Glomerular endothelial cell (primary cell): ENCODE measurements at places on chromosomes 7 and 10.

GRCh38 chr10:33715303-33715975 is 381.0 kb upstream of the NRP1 start:
- no peak for DNase-seq

DNA sequence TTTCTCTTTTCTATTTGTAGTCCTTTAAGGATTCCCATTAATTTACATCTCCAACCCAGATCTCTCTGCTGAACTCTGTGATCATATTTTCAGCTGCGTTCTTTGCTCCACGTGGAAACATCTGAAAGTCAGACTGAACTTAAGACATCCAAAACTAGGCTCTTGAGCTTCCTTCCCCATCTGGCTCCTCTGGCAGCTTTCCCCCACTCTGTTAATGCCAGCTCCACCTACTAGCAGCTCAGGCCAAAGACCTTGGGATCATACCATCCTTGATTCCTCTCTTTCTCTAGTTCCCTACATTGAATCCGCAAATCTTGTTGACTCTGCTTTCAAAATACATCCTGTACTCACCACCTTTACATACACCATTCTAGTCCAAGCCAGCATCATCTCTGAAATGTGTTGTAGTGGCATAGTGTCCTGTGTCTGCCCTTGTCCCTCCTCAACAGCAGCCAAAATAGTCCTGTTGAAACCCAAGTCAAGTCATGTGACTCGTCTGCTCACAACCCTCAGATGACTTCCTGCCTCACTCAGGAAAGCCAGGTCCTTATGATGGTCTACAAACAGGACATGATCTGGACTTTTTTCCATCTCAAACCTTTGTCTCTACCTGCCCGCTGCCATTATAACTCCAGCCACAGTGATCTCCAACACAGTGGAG is 7.0 kb downstream of the REEP3 start:
- no peak for DNase-seq

DNA sequence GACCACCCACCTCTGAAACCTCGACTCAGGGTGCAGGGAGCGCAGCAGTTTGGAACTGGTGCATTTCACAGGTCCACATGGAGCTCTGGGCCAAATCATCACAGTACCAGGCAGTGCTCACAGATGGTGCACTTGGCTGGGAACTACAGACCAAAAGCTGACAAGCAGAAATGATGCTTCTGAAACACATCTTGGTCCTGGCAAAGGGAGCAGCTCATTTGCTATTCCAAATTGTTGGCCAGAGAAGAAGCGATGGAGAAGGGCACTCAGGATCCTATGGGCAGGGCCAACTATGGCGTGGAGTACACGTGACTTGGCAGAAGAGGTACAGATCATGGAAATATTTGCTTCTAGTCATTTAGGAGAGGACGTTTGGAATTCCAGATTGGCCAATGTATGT is 383.9 kb downstream of the CALN1 start:
- no peak for DNase-seq

DNA sequence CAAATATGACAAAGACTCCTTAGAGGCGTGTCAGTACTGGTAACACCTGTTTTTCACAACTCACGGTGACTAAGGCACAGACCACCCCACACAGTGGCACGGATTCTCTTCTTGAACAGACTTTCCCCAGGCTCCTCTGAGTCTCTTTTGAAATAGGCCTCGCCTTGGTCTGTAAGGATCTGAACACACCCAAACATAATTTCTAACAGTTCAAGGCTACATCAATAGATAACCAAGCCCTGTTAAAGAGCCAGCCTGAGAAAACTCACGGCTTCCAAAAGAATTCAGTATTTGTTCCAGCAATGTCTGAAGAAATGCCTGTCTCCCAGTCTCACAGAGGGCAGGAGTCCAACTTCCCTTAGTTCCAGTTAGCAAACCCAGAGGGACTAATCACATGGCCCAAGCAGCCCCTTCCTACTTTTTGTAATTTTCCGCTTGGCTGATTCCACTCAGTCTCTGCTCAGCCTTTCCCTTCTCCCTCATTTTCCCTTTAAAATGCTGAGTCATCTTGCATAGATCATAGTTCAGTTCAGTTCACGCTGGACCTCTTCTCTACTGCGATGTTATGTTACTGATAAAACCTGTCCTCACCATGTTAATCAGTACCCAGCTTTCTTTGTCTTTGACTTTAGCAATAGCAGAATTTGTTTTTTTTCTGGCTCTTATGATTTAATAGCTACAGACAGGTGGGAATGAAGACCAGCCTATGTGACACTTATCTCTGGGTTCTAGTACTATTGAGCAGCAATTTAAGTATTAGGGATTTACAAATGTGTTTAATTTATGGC is 22.6 kb upstream of the AKR1C3 start:
- DNase-seq, result no peak

DNA sequence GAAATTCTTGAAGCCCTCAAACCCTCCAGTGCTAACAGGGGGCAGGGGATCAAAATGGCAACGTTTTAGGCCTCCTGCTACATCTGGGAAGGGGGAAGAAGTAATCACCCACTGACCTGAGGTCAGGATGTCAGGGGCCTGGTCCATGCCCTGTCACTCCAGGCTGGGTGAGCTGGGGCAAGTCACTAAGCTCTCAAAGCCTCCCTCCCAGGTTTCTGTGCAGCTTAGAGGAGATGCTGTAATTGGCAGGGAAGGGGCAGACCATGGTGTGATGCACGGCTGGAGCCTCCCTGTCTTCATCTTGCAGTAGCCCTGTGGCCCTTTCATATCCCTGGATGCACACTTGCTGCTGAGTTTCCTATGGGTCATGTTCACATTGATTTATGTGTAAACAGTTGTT is 27.2 kb downstream of the LEP start:
- no peak for DNase-seq

DNA sequence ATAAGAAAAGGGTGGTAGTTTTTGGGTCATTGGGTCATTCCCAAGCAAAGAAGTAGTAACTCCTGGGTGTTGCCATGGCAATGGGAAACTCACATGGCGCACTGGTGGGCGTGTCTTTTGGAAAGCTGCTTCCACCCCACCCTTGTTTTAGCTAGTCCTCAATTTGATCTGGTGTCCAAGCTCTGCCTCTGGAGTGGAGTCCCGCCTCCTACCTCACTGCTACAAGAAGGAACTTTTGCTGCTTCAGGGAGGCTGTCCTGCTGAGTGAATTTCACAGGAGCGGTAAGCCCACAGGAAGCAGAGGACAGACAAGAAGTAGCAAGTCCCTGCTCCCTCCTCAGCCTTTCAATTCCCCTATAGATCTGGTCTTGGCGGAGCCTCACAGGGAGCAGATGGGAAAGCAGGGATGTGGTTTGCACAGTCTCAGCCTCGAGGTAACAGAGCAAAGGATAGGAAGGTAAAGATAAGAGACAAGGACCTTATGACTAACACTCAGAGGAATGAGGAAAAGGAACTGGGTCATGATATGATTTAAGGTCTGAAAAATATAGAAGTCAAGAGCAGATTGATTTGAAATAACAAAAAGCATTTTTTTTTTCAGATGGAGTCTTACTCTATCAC is 700.3 kb downstream of the TNS3 start:
- DNase-seq, result no peak

DNA sequence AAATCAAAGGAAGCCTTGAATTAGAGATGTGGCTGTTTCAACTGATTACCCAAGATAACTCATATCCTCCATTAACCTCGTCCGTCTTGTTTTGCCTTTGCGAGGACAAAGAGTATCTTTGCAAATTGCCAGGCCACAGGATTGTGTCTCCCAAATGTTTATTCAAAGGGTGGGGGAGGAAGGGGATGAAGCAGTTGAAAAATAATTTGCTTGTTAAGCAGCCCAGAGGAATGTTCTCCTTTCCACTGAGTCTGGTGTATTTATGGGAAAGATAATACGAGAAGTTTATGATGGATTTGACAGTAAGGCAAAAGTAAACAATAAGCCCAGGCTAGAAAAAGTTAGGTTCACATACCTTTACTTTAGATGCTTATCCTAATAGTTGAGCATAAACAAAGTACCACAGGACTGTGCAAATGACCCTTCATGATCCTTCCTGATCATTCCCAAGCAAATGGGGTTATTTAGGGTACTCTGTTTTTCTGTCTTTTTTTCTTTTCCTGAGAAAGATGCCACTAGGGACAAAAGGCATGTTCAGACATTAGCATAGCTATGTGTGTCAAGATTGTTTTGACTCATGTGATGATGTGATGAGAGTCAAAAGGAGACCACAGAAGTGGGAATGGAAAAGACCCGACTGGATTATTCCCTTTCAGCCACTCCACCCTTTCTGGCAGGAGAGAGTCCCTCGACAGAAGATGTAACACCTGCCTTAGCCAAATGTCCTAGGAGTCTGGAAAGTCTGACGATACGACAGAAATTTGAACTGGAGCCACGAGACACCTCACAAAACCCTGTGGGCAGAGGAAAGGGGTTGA is 243.0 kb upstream of the GLI3 start:
- DNase-seq, result no peak

DNA sequence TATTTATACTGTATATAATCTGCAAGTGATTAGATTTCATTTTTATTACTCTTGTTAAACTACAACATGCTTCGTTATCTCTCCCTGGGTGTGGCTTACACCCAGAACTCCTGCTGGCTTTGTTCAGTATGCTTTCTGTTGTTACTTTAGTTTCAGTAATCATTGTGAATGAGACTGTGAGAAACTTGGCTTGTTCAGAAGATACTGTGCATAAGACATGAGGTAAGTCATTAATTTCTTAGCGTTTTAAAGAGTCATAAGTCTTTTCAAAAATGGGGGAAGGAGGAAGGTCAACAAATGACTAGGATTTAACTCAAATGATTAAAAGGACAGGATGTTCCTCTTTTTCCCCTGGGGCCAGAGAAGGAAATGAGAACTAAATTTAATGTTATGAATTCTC is 11.6 kb upstream of the ADD3 start:
- no peak for DNase-seq

GRCh38 chr10:132588301-132589013 is 50.9 kb downstream of the INPP5A start:
- peak; percentile 41 for DNase-seq

GRCh38 chr7:24381894-24382505 is 98.0 kb downstream of the NPY start:
- DNase-seq, result no peak

DNA sequence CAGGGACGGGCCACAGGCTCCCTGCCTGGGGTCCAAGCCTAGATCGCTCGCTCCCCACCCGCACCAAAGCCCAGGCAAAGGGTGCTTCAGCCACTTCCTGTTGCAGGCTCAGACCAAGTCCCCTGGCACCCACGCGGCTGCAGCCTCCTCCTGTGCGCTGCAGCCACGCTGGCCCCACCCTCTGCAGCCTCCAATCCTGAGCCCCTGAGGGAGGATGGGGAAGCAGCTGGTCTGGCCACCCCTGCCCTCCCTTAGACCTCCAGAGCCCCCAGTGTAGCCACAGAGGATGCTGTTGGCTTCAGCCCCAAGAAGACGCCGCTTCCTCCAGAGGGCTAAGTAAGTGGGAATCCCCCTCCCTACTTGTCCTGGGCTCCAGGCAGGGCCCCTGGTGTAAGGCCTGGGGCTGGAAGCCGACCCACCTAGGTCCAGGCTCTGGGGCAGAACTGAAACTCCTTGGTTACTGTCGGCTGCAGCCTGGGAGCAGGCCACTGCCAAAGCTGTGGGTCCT is 9.4 kb downstream of the LIMK1 start:
- no peak for DNase-seq

DNA sequence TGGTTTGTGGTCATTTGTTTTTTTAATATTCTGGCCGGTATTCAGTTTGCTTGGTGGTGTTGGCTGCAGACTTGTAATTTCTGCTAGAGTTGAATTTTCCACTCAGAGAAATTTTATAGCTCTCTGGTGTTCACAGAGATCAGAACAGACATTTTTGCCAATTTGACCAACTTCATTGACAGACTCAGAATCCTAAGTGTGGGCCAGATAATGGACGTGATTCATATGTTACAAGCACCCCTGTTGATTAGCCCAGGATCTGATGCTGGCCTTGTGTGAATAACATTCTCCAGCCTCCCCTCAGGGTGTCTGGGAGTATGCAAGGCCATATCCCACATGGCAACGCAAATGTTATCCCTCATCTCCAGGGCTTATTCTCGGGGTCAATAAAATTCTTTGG is 283.8 kb downstream of the C7orf25 start:
- no peak for DNase-seq

DNA sequence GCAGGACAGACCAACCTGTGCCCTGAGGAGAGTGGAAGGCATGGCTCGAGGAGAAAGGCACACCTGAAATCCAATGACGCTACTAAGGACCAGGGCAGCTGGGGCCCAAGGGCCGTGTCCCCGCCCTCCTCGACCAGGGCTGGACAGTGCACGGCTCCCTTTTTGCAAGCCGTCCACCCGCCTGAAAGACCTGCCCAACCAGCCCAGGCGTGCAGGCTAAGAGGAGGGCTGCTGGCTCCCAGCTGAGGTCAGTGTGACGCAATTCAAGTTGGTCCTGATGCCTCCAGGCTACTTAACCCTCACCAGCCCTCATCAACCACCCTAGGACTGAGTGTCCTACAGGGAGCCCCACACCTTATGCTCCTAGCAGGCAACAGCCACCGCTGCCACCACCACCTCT is 69.3 kb downstream of the DLG5 start:
- no peak for DNase-seq

GRCh38 chr10:102208311-102209035 is 17.6 kb upstream of the ELOVL3 start:
- no peak for DNase-seq

GRCh38 chr7:105743351-105744090 is 132.9 kb downstream of the ATXN7L1 start:
- no peak for DNase-seq

DNA sequence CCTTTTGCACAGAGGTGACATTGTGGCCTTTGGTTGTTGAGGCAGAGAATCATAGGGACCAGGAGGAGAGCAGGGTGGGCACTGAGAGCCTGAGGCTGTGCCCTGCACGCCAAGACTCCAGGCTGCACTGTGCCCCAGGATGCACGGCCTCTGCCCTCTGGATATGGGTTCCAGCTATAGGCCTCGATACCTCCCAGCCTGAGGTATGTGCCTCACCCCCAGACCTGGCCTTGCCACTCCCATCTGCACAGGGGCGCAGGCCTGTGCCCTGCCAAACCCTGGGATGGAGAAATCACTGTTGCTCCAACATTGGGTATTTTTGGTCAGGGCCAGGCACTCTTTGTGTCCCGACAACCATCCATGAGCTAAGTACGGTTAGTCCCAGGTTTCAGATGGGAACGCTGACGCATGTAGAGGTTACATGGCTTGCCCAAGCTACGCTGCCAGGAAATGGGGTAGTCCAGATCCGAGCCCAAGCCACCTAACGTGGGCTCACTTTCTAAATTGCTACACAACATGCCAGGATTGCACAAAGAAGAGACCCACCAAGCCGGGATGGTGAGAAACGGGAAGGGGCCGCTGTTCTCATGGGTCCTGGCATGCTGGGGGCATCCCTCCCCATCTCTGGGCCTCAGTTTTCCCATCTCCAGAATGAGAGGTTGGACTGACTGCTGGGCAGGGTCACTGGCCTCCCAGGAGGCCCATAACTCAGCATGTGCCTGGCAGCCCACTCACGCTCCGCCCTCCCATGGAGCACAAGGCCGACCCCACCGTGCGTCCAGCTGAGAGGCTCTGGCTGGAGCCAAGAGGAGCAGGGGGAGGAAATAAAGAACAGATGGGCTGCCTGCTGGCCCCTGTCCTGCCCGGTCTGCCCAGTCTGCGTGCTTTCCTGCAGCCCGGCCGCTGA is 44.2 kb downstream of the ZCCHC24 start:
- no peak for DNase-seq
